ENCODE measurements at places on chromosomes 16 and 17.

DNA sequence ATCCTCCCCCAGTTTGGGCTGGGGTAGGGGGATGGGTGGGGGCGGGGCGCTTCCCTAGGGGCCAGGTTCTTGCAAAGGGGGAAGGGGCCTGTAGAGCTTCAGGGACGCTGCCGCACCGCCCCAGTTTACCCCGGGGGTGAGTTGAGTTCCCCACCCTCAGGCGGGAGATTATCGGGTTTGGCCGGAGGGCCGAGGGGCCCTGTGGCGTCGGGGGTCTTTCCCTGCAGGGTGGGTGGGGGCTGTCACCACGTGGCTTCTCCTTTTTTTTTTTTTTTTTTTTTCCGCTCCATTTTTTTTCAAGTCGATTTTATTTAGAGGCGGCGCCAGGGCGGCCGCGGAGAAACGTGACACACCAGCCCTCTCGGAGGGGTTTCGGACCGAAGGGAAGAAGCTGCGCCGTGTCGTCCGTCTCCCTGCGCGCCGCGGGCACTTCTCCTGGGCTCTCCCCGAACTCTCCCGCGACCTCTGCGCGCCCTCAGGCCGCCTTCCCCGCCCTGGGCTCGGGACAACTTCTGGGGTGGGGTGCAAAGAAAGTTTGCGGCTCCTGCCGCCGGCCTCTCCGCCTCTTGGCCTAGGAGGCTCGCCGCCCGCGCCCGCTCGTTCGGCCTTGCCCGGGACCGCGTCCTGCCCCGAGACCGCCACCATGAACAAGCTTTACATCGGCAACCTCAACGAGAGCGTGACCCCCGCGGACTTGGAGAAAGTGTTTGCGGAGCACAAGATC, at the start of gene IGF2BP1:
IGF2BP1 (plus strand) TSS at position 283 of the 724 bp plus-strand sequence; CDS start at position 644, 361 bp downstream.
- H3K4me3 ChIP-seq: peak within 1 kb of the TSS; percentile 80
- H3K4me1 ChIP-seq: peaks cover 17% of the 10 kb centered on the region
- H3K27me3 ChIP-seq: peaks cover 77% of the 10 kb centered on the region
- H3K36me3 ChIP-seq: peaks cover 8% of the 10 kb centered on the region

DNA sequence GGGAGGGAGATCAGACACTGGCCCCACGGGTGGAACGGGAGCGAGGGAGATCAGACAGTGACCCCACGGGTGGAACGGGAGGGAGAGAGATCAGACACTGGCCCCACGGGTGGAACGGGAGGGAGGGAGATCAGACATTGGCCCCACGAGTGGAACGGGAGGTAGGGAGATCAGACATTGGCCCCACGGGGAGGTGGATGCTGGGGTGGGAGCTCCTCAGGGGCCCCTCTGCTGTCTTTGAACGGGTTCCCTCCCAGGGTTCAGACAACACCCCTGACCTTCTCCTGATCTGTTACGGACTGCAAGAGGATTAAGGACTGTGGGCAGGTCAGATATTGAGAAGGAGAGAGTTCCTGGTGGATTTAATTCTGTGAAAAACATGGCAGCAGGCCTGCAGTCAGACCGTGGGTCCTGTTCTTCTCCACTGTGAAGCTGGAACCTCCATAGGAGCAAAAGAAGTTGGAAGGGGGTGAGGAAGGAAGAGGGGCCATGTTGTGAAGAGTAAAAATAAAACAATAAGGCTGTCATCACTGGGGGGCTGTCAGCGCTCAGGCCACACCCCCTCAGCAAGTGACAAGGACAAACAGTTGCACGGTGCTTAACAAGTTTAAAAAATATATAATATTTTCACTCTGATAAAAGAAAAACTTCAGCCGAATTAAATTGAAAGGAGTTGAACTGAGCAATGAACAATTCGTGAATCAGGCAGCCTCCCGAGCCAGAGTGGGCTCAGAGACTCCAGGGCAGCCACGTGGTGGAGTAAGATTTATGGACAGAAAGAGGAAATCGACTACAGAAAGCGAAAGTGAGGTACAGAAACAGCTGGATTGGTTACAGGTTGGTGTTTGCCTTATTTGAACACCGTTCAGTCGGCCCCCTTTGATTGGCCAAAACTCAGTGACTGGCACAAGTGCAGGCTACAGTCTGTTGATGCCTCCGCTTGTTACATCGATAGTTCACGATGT, 348.7 kb upstream of the TNRC6C start:
- no peaks in the 10 kb centered on the region for H3K36me3 ChIP-seq
- peak overlapping the region; percentile 91 for H3K4me3 ChIP-seq
- H3K27me3 ChIP-seq: no peaks in the 10 kb centered on the region
- peak overlapping the region; percentile 95 for H3K27ac ChIP-seq

DNA sequence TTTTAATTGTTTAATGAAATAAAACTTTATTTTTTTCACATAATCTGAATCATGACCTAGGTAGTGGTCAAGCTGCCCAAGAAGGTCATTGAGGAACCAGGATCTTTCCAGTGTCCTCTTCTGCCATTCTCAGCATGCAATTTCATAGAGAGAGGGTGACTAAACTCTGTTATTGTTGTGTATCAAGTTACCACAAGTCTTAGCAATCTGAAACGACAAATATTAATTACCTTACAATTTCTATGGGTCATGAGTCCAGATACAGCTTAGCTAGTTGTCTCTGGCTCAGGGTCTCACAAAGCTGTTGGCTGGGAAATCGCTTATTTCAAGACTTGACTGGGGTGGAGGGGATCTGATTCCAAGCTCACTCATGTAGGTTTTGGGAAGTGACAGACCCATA, 37.6 kb downstream of the FTO start:
- H3K27me3 ChIP-seq: no peaks in the 10 kb centered on the region
- no peak overlapping the region for H3K27ac ChIP-seq
- H3K36me3 ChIP-seq: no peaks in the 10 kb centered on the region
- no peak overlapping the region for H3K4me3 ChIP-seq
- H3K4me1 ChIP-seq: peaks cover 55% of the 10 kb centered on the region

- H3K27ac ChIP-seq: no peak overlapping the region
- DNase-seq: no peak
- peaks cover 57% of the 10 kb centered on the region for H3K4me1 ChIP-seq
- no peaks in the 10 kb centered on the region for H3K27me3 ChIP-seq
- no peaks in the 10 kb centered on the region for H3K36me3 ChIP-seq
- no peak overlapping the region for H3K4me3 ChIP-seq
These were observed 3.2 kb downstream of the TAF15 start for GRCh38 chr17:35812456-35812855.

- H3K27ac ChIP-seq: no peak overlapping the region
- no peak overlapping the region for H3K4me3 ChIP-seq
- H3K36me3 ChIP-seq: peaks cover 13% of the 10 kb centered on the region
- DNase-seq: no peak
These were observed 19.1 kb downstream of the ZNRF1 start for GRCh38 chr16:75017670-75018525.

- peak overlapping the region; percentile 91 for H3K27ac ChIP-seq
- H3K4me3 ChIP-seq: peak overlapping the region; percentile 93
- H3K4me1 ChIP-seq: peaks cover 10% of the 10 kb centered on the region
These were observed 1.2 kb upstream of the WIPI1 start for GRCh38 chr17:68458260-68459036.

DNA sequence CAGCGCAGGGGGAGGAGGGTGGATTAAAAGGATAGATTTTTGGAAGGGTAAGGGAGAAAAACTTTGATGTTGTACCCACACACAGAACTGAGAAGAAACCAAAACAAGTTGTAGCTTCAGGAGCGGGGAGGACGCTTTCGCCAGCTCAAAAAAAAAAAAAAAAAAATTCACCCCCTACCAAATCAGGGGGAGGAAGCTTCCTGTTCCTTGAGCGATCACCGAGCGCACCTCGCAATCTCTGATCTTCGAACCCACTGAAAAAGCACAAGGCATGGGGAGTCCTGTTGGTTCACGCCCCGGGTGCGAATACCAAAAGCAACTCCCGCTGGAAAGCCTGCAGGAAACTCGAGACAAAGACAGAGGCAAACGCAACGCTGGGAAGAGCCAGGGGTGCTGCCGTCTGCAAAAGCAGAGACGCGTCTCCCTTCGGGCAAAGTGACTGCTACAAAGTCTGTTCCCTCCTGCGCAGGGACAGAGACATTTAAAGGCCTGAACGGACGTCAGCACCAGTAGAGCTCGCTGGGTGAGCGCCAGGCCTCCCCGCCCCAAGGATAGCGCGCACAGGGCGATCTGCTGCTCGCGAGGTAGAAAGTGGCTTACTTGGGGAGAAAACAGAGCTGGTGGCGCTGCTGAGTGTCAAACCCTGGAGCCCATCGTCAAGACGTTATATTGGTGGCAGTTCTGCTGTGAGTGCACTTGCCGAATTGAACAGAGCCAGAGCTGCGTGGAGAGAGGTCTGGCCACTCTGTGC, 190.4 kb downstream of the USP22 start:
- no peaks in the 10 kb centered on the region for H3K4me1 ChIP-seq
- no peak overlapping the region for H3K27ac ChIP-seq
- H3K4me3 ChIP-seq: peak overlapping the region; percentile 75
- H3K27me3 ChIP-seq: peaks cover 46% of the 10 kb centered on the region
- no peak for DNase-seq
- no peaks in the 10 kb centered on the region for H3K36me3 ChIP-seq

- no peak overlapping the region for H3K4me3 ChIP-seq
- no peaks in the 10 kb centered on the region for H3K36me3 ChIP-seq
- H3K27ac ChIP-seq: no peak overlapping the region
- no peak for DNase-seq
These were observed 20.0 kb downstream of the TUBG1 start for GRCh38 chr17:42629411-42630009.

DNA sequence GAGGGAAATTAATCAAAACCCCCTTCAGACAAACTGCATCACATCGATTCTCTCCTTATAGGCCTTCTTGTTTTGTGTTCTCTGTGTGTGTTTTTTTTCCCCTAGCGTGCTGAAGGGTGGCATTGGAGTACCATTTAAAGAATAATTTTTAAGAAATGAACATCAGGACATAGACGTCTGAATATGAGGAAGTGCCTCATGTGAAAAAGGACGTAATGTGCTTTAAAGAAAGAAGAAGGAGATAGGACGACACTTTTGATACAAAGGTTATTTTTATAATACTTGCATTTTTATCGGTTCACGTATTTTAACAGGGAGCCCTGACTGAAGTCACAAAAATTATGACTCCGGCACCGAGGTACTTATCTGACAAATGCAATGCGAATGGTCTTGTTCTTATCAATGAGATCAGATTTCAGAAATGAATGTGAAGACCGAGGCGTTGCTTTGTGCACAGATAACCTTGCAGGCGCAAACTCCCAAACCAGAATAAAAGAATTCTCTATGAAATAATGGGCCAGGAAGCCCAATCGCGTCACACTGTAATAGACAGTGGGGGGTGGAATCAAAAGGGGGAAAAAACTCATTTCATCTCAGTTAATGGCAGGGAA, 606.3 kb downstream of the MAF start:
- no peak overlapping the region for H3K4me3 ChIP-seq
- H3K27ac ChIP-seq: no peak overlapping the region
- no peaks in the 10 kb centered on the region for H3K27me3 ChIP-seq
- H3K36me3 ChIP-seq: peaks cover 8% of the 10 kb centered on the region

DNA sequence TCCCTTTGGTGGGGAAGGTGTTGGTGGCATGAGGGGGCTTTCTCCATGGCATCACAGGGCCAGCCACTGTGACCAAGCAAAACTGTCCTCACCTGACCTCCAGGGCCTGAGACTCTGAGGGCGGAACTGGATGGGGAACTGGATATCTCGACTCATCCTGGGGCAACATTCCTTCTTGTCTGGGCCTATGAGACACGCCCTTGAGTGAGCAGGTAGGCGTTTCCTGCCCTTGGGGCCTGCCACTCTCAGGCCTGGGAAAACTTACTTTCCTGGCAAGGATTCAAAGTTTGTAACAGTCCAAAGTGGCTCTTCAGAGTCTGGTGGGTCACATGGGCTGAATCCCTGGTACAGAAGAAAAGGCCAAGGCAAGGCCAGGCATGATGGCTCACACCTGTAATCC, 9.6 kb downstream of the MT1X start:
- H3K27me3 ChIP-seq: peaks cover 6% of the 10 kb centered on the region
- no peaks in the 10 kb centered on the region for H3K36me3 ChIP-seq
- H3K27ac ChIP-seq: no peak overlapping the region
- DNase-seq: no peak

DNA sequence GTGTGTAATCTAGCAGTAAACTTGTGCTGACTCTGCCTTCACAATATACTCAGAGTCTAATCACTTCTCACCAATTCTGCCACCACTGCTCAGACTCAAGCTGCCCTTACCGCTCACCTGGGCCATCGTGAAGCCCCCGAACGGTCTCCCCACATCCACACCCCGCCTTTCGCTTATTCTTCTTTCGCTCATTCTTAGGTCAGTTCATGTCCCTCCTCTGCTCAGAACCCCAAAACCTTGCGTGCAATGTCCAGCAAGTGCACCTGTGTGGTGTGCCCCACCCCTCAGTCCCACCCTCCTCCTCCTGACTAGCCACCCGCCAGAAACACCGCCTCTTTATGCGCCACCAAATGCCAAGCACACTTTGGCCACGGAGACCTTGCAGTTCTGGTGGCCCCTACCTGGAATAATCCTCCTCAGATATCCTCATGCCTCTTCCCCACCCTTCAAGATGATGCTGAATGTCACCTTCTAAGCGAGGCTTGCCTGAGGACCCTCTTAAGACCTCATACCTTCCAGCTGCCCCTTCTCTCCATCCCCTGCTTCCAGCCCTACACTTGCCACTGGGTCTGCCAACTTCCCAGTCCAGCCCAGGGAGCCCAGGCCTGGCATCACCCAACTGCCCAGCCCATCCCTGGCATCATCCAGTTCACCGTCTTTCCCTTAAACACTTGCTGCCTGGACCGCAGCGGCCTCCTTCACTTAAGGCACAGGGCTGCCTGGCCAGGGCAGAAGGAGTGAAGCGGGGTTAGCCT, 34.3 kb upstream of the RBFOX3 start:
- no peaks in the 10 kb centered on the region for H3K4me1 ChIP-seq
- H3K36me3 ChIP-seq: no peaks in the 10 kb centered on the region
- H3K4me3 ChIP-seq: no peak overlapping the region
- no peak overlapping the region for H3K27ac ChIP-seq
- H3K27me3 ChIP-seq: peaks cover 29% of the 10 kb centered on the region

GRCh38 chr16:81369888-81370504, 55.2 kb downstream of the GAN start:
- H3K27ac ChIP-seq: no peak overlapping the region
- no peaks in the 10 kb centered on the region for H3K36me3 ChIP-seq
- H3K4me3 ChIP-seq: no peak overlapping the region
- H3K4me1 ChIP-seq: no peaks in the 10 kb centered on the region

DNA sequence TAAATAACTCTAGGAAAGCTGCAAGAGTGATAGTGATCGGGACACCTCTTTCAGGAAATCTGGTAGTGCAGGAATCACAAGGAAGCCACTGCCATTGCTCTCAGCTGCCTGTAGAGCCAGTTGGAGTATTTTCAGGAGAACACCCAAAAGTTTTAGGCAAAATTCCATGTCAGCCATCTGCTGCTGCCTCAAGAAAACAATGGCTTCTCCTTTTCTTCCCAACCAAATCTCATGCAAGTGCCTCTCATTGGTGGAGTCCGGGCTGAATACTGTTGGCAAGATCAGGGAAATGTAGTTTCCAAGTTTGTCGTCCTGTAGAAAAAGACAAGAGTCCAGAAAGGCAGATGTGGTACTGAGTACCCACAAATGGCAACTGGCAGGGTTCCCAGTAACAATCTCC, 54.9 kb upstream of the TANC2 start:
- no peak for DNase-seq
- no peaks in the 10 kb centered on the region for H3K4me1 ChIP-seq
- H3K4me3 ChIP-seq: no peak overlapping the region
- H3K27ac ChIP-seq: no peak overlapping the region
